ENCODE measurements at places on chromosomes 7 and 10.

DNA sequence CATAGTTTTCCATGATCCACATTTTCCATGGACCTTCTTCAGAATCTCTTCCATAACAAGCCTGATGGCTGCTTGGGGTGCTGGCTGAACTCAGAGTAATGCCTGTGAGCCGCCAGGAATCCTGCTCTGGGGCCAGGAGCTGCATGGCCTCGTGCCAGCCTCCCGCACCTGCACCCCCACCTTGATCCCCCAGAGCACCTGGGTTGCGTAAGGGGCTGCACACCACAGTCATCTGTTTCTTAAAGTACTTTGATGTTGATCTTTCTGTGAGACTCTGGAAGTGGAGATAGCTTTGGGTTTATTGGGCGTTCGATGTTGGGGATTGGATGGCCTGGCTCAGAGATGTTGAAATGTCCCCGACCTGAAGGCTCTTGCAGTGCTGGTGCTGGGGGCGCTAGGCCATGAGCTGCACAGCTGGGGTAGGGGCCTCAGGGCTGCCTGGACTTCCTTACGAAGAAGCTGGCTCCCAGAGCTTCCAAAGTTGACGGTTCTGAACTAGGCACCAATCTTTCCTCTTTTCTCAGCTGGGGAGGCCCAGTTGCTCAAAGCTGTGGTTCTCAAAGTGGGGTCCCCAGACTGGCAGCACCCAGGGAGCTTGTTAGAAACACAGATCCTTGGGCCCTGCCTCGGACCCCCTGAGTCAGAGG lies 534.0 kb downstream of the DNAJB6 start:
- DNase-seq, result no peak

- DNase-seq, result peak; percentile 68
Measured at GRCh38 chr10:11242443-11243387, 225.0 kb downstream of the CELF2 start.

- no peak for DNase-seq
Measured at GRCh38 chr10:122484276-122485060, 23.1 kb downstream of the HTRA1 start.

DNA sequence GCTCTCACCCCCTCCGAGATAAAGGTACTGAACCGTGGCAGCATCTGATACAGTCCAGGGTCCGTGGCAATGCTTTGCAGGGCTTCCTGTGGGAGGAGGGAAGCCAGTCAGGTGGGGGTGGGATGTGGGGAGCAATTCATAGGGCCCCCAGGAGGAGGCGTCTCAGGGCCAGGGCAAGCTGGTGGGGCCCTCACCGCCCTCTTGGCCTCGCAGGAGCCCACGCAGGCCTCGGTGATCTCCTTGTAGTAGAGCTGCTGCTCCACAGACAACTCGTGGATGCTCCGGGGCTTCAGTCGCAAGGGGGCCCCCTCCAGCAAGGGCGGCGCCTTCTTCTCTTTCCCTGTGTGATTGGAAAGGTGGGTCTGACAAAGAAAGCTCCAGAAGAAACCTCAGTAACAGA lies 7.2 kb downstream of the TAF6 start:
- no peak for DNase-seq

- no peak for DNase-seq
Measured at GRCh38 chr7:155497149-155497901, 39.4 kb downstream of the EN2 start.

Data from inflammatory macrophage treated with lipopolysaccharide for 1 hour (primary cell).